ENCODE measurements at places on chromosomes 12 and 14.

- DNase-seq: no peak
Measured at GRCh38 chr12:40229690-40230651, 5.2 kb downstream of the LRRK2 start.

DNA sequence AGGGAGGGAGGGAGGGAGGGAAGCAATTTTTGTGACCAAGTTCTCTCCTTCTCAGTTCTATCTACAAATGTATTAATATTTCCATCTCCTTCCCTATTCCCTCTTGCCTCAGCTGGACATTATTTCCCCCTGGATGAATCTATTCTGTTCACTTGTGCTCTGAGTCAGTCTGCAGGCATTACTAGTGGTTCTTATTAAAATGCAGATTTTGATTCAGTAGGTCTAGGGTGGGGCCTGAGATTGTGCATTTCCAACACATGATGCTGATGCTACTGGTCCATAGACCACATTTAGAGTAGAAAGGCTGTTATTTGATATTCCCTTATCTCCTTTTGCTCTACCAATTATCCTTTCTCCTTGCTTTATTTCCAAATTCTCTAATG lies 40.1 kb upstream of the YAF2 start:
- DNase-seq: no peak

DNA sequence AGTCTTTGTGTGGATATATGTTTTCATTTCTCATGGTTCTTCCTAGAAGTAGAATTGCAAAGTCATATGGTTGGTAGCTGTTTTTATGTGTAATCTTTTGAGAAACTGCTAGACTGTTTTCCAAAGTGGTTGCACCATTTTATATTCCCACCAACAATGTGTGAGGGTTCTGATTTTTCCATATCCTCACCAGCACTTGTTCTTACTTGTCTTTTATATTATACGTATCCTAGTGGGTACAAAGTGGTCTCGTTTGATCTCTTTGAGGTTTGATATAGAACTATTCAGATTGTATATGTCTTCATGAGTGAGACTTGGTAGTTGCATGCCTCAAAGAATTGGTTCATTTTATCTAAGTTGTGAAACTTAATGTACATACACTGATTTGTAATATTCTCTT lies 91.3 kb downstream of the BEGAIN start:
- no peak for DNase-seq

DNA sequence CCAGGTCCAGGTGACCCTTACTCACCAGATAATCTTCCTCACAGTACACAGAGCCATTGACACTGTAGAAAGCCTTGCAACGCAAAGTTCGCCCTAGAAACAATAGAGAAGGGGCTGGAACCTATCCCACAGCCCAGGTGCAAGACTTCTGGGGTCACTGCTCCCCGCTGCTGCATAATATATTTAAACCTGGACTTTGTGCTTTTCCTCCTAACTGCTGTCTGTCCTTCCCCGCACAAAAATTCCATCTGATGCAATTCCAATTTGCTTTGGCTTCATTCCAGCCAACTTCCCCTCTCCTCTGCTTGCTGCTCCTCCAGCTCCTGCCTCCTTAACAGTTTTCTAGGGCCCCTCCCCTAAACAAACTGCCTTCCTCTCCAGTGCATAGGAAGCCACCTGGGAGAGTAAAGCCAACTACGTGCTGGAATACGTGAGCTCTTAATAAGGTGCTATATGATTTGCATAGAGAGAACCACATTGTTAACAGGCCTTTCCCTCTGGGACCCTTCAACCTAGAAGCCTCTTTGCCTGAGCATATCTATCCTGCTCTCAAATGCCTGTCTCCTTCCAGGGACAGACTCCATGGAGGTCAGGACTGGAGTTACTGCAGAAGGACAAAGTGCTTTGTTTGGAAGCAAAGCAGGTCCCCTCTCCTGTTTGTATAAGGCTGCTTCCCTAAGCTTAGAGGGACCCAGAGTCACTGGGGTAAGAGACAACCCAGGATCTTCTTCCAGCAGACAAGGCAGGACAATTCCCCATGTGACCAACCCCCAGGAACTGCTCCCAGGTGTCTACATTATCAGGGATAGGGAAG lies 5.5 kb downstream of the AJUBA start:
- DNase-seq: no peak

- peak; percentile 17 for DNase-seq
Measured at GRCh38 chr12:47328831-47329545, 249.2 kb upstream of the AMIGO2 start.

DNA sequence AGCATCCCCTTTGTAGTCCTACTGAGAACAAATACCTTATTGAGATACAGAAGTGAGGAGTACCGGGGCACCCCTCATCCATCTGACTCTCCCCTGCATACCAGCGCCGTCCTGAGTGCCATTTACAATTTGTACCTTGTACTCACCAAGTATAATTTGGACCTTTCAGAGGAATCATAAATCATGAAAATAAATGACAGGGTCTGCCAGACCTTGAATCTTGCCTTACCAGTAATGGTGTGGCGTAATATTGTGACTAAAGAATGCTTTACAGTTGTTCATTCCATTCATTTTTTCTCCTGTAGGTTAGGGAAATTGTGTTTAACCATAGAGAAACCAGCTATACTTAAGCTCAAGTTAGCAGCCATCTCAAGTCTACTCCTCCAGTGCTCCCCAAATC lies 243.7 kb upstream of the RGS6 start:
- no peak for DNase-seq

DNA sequence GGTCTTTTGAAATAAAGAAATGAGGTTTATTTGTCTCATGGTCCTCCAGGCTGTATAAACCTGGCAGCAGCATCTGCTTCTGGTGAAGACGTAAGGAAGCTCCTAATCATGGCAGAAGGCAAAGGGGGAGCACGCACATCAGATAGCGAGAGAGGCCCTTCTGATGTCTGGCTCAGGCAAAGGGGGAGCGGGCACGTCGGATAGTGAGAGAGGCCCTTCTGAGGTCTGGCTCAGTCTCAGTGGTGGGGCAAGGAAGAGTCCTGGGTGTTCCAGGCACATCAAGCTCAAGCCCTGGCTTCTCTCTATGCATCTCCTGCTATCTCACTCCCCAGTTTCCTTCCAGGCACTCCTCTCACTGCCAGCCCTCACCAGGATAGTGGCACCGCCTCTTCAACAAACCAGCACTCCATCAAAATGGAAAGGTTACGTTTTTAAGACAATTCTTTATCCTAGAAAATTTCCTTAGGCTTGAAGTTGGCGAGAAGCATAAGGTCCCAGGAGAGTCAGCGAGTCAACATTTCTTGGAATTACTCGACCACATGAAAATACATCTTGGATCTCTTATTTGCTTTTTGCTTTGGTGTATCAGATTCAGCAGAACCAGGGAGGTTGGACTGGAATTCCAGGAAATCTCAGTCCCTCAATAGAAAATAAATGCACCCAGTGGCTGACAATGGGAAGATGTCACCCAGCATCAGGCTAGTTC lies 189.6 kb upstream of the TMEM132C start:
- no peak for DNase-seq

GRCh38 chr12:12408265-12408690 lies 51.4 kb downstream of the BORCS5 start:
- no peak for DNase-seq

GRCh38 chr12:94167756-94168416 lies 19.5 kb downstream of the PLXNC1 start:
- DNase-seq: no peak

DNA sequence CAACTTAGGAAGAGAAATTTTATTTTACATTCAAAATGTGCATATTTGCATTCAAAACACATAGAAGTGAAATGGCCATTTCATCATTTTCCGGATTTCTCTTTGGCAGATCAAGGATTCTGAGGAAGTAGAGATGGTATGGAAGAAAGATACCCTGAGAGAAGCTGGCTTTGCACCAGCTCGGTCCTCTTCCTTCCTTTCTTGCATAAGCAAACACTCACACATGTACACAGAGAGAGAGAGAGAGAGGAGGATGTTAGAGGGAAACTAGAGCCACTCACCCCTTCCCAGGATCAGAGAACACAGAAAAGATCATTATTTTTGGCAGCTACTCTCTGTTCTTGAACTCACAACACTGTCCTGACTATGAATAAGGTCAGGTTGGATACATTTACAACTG lies 15.6 kb upstream of the PLEKHD1 start:
- no peak for DNase-seq
